ENCODE measurements at places on chromosomes 5 and 9.

- DNase-seq: no peak
Measured at GRCh38 chr9:136117291-136117915, 1.3 kb downstream of the TMEM250 start.

DNA sequence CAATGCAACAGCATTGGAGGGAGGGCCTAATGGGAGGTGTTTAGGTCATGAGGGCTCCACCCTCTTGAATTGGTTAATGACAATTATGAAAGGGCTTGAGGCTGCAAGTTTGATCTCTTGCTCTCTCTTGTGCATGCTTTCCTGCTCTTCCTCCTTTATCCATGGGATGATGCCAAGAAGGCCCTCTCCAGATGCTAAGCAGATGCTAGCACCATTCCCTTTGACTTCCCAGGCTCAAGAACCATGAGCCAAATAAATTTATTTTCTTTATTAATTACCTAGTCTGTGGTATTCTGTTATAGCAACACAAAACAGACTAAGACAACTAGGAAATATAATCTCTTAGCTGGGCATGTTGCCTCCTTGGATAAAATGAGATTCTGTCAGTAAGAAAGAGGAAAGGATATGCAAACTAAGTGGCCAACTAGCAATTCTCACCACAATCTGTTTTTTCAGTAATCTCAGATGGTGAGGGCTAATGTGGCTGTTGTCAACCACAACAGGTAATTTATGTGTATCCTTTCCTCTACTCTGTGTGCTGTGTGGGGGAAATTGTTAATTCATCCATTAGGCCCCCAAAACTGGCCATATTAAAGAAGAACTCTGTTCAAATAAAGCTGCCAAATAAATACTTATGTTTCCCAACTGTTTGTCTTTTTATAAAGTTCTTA, 269.1 kb upstream of the CD180 start:
- DNase-seq: no peak

- DNase-seq: no peak
Measured at GRCh38 chr5:133257977-133258376, 206.2 kb downstream of the HSPA4 start.

- no peak for DNase-seq
Measured at GRCh38 chr5:7395432-7395946, 449 bp upstream of the ADCY2 start.

GRCh38 chr5:6728011-6728794, 15.0 kb downstream of the TENT4A start:
- DNase-seq: no peak

GRCh38 chr9:93683331-93684134, 107.1 kb downstream of the PHF2 start:
- no peak for DNase-seq

DNA sequence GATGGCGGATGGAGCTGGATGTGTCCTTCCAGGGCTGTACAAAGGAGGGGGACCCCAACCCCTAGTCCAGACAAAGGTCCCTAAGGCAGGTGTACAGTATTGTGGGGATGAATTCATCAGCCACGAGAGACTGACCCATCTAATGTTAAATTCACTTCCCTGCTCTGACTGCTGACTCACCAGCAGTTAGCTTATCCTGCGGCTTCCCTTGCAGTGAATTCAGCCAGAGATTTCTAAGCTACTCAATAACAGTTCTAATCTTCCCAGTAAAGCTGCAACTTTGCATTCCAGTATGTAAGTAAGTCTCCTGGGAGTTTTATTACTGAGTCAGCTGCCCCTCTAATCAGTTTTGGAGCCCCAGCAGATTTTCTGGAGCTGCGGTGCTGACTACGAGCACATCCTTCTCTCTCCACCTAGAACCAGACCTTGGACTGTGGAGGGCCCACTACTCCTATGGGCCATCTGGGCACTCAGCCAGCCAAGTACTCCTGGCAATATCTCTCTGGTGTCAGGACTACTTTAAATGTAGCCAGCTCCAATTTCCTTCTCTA, 16.1 kb downstream of the B4GALT1 start:
- DNase-seq: peak; percentile 32

GRCh38 chr5:112514111-112514510, 95.0 kb upstream of the EPB41L4A start:
- no peak for DNase-seq

GRCh38 chr5:1511651-1512540, 11.9 kb downstream of the LPCAT1 start:
- no peak for DNase-seq

- DNase-seq: no peak
Measured at GRCh38 chr5:14407746-14408175, 173.8 kb upstream of the OTULINL start.

GRCh38 chr9:114169029-114169951, 14.0 kb downstream of the COL27A1 start:
- DNase-seq: no peak

DNA sequence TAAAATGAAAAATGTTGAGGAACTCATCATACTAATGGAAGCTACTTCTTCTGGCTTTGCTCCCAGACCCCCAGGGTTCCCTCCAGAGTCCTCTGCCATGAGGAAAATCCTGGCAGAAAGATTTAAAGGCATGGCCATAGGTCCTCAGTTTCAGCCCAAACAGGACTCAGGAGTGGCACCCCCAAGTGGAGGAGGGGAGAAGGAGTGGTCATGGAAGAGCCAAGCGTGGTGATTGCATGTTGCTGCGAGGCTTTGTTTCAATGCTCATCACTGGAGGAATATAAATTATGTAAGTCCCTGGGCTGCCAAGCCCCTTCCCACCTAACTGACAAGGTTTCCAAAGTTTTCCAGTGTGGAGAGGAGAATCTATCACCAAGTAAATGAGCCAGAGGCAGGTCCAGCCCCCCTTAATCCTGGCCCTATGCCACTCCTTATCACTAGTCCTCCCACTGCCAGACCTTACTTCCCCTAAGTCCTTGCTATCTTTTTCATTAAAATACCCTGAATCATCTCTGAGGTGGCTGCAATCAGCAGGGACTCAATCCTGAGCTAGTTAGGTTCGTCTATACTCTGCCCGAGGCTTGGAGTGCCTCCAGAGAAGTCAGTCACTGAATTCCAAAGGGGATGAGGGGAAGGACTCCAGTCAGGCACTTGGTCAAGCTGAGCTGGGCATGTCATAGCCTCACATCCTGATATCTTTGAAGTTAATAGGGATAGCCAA, 70.7 kb upstream of the TAF1L start:
- no peak for DNase-seq

GRCh38 chr5:131514316-131515283, 120.4 kb downstream of the RAPGEF6 start:
- no peak for DNase-seq

- no peak for DNase-seq
Measured at GRCh38 chr9:126261584-126262356, 64.9 kb upstream of the MVB12B start.

DNA sequence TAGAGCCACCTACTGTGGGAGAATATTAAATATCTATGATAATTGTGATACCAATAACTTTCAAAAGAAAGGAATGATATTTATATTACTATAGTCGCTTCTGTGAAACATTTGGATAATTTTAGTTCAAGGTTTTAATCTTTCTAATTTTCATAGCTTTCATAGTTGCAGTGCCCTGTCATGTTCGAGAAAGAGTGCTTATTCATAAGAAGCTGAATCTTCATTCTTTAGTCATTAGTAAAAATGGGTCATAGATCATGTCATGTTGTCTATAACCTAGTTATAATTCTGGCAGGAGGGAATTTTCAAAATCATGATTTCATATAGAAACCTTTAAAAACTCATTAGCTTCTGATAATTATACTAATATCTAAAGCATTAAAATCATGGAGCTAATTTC, 685.6 kb downstream of the CETN3 start:
- no peak for DNase-seq

DNA sequence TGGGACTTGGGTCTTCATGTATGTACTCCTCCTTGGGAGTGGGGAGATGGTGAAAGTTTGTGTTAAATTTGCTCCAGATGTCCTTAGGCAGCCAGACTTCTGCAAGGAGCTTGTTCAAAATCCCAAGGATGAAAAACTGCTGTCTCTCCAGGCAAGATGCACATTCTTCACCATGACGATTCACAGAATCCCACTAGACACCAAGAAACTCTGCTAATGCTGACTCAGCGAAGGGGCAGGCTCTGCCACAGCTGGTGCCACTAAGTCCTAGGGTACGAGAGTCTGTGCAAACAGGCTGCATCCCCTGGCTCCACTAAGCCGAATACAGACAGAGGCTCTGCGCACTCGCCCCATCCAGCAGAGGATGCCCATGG, 71.1 kb downstream of the OLFM1 start:
- DNase-seq: no peak

DNA sequence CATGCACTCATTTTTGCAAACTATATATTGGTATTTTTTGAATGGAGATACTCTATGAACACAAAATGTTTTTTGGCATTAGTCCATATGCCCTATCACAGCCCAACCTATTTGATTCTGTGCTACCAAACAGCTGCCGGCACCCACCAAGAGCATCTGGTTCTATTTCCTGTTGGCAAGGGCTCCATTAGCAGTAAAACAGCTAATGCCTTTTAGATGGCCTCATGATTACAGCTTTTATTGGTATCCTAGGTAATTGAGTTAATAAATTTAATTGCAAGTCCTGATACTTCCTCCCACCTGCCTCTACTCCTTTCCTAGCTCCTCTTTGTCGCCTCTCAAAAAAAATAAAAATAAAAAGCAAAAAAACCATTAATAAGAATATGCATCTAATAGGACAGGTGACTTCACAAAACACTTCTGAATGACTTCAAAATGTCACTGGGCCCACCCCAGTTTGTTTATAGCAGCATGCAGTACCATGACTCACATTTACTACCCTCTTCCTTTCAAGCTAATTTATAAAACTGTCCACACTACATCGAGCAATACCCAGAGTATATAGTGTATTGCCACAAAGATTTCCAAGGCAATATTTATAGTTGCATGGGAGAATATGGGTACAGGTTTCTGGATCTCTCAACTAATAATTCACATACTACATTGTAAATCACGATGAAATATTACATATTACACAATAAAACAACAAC, 620.4 kb downstream of the SLCO4C1 start:
- no peak for DNase-seq

DNA sequence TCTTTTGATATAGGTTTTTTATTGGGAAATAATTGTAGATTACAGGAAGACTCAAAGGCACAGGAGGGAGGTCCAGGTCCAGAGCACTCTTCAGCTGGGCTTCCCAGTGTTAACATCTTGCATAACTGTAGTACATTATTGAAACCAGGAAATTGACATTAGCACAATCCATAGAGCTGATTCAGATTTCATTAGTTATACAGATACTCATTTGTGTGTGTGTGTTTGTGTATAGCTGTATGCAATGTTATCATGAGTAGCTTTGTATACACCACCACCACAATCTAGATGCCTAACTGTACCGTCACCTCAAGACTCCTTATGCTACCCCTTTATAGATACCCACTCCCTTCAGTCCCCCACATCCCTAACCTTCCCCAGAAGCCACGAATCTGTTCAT, 47.9 kb downstream of the SLC36A1 start:
- no peak for DNase-seq

DNA sequence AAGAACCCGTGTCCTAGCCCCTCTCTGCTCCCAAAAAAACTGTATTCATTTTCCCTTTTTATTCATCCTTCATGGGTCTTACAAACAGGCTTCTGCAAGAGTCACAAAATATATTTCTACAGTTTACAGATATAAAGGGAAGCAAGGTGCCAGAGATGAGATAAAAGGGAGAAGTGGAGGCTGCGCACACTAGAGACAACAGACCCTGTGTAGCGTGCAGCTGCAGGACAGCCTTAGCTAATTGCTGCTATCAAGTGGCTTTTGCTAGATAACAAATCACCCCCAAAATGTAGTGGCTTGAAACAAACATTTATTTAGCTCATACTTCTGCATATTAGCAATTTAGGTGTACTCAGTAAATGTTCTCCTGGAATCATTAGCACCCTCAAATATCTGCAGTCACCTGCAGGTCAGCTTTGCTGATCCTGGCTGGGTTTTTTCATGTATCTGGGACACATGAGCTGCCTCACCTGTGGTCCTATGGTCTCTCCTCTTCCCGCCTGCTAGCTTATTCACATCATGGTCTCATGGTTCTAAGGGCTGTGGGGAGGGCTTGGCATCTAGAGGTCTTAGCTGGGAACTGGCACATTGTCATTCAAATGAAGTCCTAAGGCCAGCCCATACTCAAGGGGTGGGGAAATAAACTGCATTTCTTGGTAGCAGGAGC, 29.4 kb downstream of the ARHGEF37 start:
- no peak for DNase-seq

DNA sequence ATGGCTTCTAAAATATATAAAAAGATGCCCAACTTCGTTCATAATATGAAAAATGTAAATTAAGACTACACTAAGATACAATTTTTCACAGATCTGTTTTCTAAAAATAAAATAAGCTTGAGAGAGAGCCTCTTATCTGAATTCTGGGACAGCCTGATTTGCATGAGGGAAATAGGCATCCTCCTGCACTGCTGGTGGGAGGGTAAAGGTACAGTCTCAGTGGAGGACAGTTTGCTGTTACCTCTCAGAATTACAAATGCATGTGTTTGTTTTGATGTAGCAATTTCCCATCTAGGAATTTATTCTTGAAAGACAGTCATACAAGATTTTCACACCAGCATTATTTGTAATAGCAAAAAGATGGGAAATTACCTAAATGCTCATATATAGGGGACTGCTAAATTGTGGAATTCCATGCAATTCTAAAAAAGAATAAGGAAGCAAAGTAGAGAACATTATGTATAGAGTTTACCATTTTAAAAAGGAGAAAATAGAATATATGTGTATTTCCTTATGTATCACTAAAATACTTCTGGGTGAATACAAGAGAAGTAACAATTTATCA, 75.7 kb downstream of the ZSWIM6 start:
- no peak for DNase-seq

GRCh38 chr5:71903808-71904207, 184.7 kb downstream of the CARTPT start:
- DNase-seq: no peak

- no peak for DNase-seq
Measured at GRCh38 chr5:37283214-37283820, 34.1 kb upstream of the CPLANE1 start.
